Stimulated activated naive CD4-positive, alpha-beta T cell treated with Interleukin-2 at 50 U/mL for 16 hours (primary cell): ENCODE measurements at places on chromosomes 5 and 9.

DNA sequence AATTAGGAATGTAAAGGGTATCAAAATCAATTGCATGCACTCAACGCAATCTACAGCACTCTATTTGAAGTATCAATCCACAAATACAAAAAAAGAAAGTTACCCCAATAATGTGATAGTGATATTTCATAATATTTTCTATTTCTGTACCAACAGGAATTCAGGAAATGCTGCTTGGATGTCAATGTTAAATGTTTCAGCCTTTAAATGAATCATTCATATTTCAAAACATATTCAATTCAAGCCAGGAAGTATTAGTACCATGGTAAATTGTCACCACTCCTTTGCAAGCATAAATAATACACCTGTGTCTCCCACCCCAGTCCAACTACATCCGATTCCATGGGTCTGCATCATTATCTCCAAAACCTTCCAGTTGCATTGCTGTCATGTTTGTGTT, 1185.5 kb upstream of the CDH18 start:
- no peak for DNase-seq

GRCh38 chr9:36937346-36937745, 96.7 kb downstream of the PAX5 start:
- no peak for DNase-seq

DNA sequence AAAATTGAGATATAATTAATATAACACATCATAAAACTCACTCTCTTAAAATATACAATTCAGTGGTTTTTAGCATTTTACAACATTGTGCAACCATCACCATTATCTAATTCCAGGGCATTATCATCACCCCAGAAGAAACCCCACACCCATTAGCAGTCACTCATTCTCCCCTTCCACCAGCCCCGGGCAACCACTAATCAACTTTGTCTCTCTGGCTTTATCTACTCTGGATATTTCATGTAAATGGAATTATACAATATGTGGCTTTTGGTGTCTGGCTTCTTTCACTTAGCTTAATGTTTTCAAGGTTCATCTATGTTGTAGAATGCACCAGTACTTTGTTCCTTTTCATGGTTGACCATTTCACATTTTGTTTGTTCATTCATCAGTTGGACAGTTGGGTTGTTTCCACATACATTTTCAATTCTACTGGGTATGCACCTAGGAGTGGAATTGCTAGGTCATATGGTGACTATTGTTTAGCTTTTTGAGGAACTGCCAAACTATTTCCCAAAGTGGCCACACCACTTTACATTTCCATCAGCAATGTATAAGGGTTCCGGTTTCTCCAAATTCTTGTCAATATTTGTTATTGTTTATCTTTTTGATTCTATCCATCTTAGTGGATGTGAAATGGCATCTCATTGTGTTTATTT, 62.4 kb downstream of the MARCHF3 start:
- DNase-seq: no peak

DNA sequence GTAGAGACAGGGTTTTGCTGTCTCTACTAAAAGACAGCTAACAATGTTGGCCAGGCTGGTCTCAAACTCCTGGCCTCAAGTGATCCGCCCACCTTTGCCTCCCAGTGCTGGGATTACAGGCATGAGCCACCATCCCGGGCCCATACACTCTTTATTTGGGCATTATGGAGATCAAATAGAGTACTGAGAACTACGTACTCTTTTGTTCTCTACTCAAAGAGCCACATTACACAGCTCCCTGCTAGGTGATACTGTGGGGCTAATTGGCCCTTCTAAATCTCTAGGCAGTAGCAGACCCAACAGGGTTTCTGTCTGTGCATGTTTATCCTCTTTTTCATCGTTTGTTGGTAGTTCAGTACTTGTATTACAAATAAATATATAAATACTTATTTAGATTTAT, 16.1 kb downstream of the CKMT2 start:
- DNase-seq: no peak

GRCh38 chr5:172437445-172438318, 16.6 kb downstream of the SH3PXD2B start:
- DNase-seq: no peak

- DNase-seq: no peak
These were observed 65.4 kb downstream of the WDR41 start for GRCh38 chr5:77426670-77427069.

DNA sequence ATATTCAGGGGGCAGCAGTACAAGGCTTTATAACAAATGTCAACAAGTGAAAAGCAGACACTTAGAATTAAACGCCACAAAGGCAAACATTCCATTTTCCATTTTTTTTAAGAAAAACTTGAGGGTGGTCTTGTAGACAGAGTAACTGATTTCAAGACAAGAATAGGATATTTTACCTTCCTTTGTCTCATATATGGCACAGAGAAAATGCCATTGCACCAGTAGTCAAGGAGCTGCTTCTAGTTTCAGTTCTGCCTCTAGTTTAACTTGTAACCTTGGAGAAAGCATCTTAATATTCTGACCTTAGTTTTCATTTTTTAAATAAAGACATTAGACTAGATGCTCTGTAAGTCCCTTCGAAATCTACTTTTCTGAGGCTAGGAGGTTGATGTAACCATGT, 355.3 kb upstream of the KCNN2 start:
- no peak for DNase-seq

GRCh38 chr5:57383093-57383861, 99.3 kb downstream of the ACTBL2 start:
- DNase-seq: peak; percentile 2

GRCh38 chr9:93871286-93871685, 83.9 kb downstream of the BARX1 start:
- no peak for DNase-seq

- no peak for DNase-seq
These were observed 50.7 kb downstream of the COL15A1 start for GRCh38 chr9:98994172-98995058.

DNA sequence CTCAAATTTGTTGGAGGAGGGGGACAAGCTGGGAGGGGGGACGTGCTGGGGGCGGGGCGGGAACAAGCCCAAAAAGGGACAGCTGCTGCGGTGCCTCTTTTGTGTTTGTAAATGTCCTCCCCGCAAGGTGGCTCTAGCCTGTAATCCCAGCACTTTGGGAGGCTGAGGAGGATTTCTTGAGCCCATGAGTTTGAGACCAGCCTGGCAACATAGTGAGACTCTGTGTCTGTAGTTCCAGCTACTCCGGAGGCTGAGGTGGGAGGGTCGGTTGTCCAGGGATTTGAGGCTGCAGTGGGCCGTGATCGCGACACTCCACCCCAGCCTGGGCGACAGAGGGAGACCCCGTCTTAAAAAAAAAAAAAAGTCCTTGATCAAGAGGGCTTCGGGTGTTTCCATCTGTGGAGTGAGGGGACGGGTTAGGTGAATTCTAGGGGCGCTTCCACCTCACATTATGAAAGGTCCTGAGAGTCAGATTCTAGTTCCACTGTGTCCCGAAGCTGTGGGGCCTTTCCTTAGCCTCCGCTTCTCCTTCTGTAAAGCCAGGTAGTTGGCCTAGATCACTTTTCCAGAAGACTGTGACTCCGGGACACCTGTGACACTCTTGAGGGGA, 779 bp upstream of the CTNNA1 start:
- no peak for DNase-seq

GRCh38 chr5:158773161-158773560, 326.6 kb downstream of the EBF1 start:
- DNase-seq: no peak

DNA sequence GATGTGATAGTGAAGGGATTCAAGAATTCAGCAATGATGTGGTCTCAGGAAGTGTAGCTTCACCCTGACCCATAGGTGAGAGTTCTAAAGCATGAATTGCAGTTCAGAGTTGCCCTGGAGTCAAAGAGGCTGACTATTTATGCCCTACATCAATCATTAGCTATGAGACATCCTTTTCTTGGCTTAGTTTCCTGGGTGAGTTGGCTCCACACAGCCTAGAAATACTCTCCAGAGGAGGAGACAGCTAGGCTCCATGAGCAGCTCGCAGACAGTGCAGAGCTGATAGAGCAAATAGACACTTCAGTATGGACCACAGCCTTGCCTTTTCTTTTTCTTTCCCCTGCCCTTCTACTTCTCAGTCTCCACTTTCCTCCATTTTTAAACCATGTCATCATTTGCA, 1651.8 kb downstream of the MAT2B start:
- no peak for DNase-seq

GRCh38 chr9:22588918-22589317, 142.3 kb downstream of the DMRTA1 start:
- no peak for DNase-seq

DNA sequence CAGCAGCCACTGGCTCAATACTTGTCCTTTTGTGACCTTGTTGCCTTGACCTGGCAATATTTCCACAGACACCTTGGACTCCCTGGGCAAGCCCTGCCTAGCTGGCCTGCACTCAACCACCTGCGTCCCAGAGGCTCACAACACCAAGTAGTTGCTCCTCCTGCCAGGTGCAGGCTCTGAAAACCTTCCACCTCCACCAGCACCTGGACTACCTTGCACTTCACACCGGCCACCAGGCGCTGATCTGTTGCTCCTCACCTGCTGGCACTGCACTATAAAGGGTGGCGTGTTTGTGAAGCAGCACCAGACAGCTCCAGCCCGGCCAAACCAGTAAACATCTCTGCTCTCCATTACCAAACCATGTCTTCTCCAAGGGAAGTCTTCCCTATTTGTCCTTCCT, 997.7 kb downstream of the PTPRD start:
- DNase-seq: no peak

DNA sequence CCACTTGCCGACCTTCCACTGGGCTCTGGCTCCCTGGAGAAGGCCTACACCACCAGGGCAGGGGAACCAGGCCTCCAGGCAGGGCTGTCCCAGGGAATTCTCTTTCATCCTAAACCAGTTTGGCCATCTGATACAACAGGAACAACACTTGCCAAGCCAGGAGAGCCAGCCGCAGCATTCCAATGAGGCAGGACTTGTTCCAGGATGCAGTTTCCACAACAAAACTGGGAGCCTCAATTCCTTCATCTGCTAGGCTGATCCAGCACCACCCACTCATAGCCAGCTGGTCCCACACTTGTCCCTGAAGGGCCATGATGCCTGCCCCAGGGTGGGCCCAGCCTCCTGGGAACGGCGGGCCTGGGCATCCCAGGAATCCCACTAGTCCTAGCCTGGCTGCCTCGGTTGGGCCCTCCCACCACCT, 26.0 kb downstream of the BICD2 start:
- DNase-seq: no peak

DNA sequence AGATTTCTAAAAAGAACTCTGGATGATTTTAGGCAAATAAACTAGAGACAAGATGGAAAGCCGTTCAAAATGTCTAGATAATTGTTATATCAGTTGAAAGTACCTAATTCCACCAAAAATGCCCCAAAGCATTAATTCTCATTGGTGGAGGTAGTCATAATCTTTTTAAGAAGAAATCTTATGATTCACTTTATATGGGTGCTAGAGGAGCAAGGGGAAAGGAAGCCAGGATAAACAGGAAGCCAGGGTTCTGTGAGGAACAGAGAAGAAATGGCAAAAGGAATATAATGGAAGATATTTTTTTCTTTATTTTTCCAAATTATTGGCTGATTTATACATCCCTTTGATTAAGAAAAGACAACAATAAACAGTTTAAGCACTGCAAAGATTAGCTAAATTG, 7.8 kb downstream of the YIPF5 start:
- DNase-seq: no peak

DNA sequence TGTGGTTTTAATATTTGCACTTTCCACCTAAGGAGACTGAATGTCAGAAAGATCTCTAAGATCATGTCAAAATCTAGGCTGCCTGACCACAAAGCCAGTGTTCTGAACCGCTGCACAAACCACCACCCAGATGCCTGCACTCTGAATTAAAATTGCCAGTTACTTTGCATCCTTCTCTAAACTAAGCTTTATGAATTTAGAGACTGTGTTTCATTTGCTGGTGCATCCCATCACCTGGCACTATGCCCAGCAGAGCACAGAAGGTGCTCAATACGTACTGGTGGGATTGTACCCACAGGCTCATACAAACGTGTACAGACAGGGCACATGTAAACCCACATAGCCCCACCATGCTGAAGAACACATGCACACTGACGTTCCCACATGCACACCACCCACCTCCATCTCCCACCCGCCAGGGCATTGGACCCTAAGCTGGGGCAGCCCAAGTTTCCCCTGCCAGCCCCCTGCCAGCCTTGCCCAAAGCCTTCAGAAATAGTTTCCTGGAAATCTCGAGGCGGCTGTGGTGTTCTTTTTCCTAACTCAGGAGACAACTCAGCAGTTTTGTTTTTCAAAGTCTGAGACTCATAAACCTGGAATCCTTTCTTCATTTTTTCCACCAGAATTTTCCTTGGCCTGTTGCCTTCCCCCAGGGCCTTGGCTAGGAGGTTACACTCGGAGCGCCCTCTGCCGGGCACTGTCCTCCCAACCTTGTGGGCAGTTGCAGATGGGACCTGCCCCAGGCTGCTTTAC, 9.6 kb upstream of the TRAF1 start:
- DNase-seq: peak; percentile 85

DNA sequence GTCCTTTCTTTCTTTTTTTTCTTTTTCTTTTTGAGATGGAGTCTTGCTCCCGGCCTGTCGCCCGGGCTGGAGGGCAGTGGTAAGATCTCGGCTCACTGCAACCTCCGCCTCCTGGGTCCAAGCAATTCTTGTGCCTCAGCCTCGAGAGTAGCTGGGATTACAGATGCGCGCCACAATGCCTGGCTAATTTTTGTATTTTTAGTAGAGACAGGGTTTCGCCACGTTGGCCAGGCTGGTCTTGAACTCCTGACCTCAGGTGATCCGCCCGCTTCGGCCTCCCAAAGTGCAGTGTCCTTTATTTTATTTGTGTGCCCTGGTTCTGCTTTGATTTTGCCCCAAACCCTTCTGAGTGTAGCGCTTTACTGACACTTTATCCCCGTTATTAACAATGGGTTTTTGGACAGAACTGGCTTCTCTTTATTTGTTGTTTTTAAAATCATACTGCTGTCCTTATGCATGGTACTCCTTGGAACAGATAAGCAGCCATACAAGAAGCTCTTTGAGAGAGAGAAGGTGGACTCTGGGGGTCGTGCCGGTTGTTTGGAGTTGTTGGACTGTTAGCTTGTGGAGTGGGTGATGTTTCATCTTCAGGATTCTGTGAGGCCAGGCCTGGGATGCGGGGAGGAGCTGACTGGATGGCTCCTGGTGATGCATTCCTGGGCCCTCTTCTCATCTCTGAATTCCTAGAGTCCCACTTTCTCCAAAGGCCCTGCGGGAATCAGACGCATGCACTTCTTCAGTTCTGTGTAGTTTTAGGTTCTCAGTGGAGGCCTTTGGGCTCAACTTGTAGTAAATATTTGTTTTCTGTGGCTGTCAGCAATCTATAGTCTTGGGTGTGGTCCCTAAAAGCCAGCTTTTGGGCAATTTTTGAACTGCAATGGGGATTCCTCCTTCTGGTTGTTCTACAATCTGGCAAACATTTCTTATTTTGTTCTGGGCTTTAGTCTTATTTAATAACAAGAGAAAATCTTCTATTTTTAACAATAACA, 47.8 kb downstream of the PTTG1 start:
- no peak for DNase-seq

- no peak for DNase-seq
These were observed 63.2 kb downstream of the SLC44A1 start for GRCh38 chr9:105307591-105308130.

- DNase-seq: no peak
These were observed 13.9 kb downstream of the SLC36A1 start for GRCh38 chr5:151461312-151461711.
